IMR-90 (cell line): ENCODE measurements at places on chromosomes 4 and X.

GRCh38 chr4:8239226-8239625, 30.3 kb upstream of the HTRA3 start:
- no peaks in the 10 kb centered on the region; the same call in 1 of the 2 replicates for H3K27me3 ChIP-seq
- H3K4me1 ChIP-seq: peaks cover 5% of the 10 kb centered on the region
- no peaks in the 10 kb centered on the region for H3K36me3 ChIP-seq
- no peak for DNase-seq

DNA sequence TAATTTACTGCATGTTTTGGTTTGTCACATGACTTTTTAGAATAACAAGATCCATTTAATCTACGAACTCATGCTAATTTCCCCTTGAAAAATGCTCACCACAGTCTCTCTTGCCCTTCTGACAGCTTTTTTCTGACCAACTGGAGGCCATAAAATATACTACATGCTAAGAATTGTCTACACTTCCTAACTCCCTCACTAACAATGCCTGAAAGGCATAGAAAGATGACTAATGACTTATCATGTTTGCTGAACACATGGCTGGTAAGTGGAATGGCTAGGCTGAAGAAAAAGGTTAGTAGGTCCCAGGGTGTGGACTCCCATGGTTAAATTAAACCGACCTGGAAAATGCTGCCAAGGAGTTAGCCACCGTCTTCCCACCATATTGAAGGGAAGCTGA, 309.9 kb downstream of the SPOCK3 start:
- H3K36me3 ChIP-seq: no peaks in the 10 kb centered on the region
- DNase-seq: no peak
- H3K27me3 ChIP-seq: no peaks in the 10 kb centered on the region
- H3K27ac ChIP-seq: no peak overlapping the region
- H3K4me3 ChIP-seq: no peak overlapping the region
- H3K4me1 ChIP-seq: no peaks in the 10 kb centered on the region

- DNase-seq: peak; percentile 14
- peaks cover 10% of the 10 kb centered on the region for H3K27me3 ChIP-seq
- H3K4me1 ChIP-seq: 0 out of 2 replicates have a peak, but pooled peaks cover 1% of the 10 kb centered on the region
- H3K4me3 ChIP-seq: no peak overlapping the region
- no peak overlapping the region for H3K27ac ChIP-seq
Observed at GRCh38 chrX:39967348-39967747, 130.4 kb downstream of the BCOR start.

DNA sequence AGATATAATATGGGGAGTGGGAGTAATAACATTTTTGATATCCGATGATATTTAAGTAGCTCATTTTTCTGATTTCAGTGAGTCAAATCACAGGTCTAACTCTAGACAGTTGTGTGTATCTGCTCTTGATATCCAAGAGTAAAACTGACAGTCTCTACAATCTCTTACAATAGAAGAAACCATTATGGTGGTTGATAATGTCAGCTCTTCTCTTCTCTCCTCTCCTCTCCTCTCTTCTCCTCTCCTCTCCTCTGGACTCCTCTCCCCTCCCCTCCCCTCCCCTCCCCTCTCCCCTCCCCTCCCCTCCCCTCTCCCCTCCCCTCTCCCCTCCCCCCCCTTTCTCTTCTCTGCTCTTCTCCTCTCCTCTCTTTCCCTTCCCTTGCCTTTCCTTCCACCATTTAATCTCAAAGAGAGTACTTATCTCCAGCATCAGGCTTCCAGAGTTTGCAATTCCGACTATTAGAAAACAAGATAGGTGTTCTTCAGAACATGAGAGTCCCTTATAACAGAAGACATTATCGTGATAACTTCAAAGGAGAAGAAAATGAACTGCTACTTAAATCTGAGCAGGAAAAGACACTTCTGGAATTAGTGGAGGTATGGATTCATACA, 6.2 kb downstream of the TDO2 start:
- no peak for DNase-seq
- no peak overlapping the region for H3K4me3 ChIP-seq
- H3K27ac ChIP-seq: no peak overlapping the region
- no peaks in the 10 kb centered on the region for H3K36me3 ChIP-seq
- H3K4me1 ChIP-seq: peaks cover 2% of the 10 kb centered on the region; the same call in 1 of the 2 replicates

GRCh38 chr4:18103876-18104605, 82.5 kb upstream of the LCORL start:
- no peaks in the 10 kb centered on the region for H3K27me3 ChIP-seq
- no peak for DNase-seq
- H3K4me1 ChIP-seq: no peaks in the 10 kb centered on the region
- no peaks in the 10 kb centered on the region for H3K36me3 ChIP-seq
- no peak overlapping the region for H3K27ac ChIP-seq

- H3K4me3 ChIP-seq: no peak overlapping the region
- peak overlapping the region; percentile 66; the same call in 1 of the 2 replicates for H3K27ac ChIP-seq
- peaks cover 13% of the 10 kb centered on the region for H3K36me3 ChIP-seq
- no peaks in the 10 kb centered on the region for H3K27me3 ChIP-seq
- peak; percentile 84 for DNase-seq
- peaks cover 3% of the 10 kb centered on the region; the same call in 1 of the 2 replicates for H3K4me1 ChIP-seq
Observed at GRCh38 chrX:41148553-41148952, 63.3 kb downstream of the USP9X start.

DNA sequence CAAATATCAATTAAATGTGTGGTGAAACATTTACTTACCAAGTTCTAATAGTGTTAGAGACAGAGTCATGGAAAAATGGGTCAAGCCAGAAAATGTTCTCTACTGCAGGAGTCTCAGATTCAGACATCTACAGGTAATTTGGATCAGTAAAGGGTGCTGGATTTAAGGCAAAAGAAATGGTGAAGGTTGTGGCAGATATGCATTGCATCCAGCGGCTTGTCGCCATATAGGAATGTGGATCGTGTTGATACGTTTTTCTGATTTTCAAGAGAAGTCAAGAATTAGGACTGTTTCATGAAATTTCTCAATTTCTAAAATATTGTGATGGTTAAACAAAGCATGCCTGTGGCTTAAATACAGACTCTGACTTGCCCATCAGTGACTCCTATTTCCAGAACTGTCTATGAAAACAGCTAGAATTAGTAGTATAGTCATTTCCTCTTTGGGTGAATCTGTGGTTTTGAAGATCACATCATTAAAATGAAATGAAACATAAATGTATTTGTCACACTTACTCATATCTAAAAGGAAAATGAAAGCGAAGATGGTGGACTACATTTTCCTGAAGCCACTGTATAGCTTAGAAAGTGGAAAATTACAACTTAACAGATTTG, 110.1 kb upstream of the VEGFC start:
- no peaks in the 10 kb centered on the region for H3K36me3 ChIP-seq
- peaks cover 6% of the 10 kb centered on the region; the same call in 1 of the 2 replicates for H3K4me1 ChIP-seq
- peak overlapping the region; percentile 36; the same call in 1 of the 2 replicates for H3K4me3 ChIP-seq
- peak overlapping the region; percentile 63 for H3K27ac ChIP-seq

- no peaks in the 10 kb centered on the region for H3K4me1 ChIP-seq
- no peak overlapping the region for H3K27ac ChIP-seq
- no peak overlapping the region for H3K4me3 ChIP-seq
- peaks cover 6% of the 10 kb centered on the region for H3K27me3 ChIP-seq
Observed at GRCh38 chr4:109395694-109396093, 37.9 kb upstream of the SEC24B start.

- no peaks in the 10 kb centered on the region for H3K4me1 ChIP-seq
- H3K27ac ChIP-seq: no peak overlapping the region
- no peaks in the 10 kb centered on the region for H3K27me3 ChIP-seq
- DNase-seq: no peak
- H3K36me3 ChIP-seq: no peaks in the 10 kb centered on the region
Observed at GRCh38 chrX:32532262-32532661, 679.1 kb downstream of the DMD start.

GRCh38 chrX:25175171-25175570, 159.4 kb upstream of the ARX start:
- H3K4me3 ChIP-seq: no peak overlapping the region
- no peaks in the 10 kb centered on the region for H3K36me3 ChIP-seq
- no peak for DNase-seq
- no peaks in the 10 kb centered on the region for H3K27me3 ChIP-seq
- no peaks in the 10 kb centered on the region for H3K4me1 ChIP-seq

DNA sequence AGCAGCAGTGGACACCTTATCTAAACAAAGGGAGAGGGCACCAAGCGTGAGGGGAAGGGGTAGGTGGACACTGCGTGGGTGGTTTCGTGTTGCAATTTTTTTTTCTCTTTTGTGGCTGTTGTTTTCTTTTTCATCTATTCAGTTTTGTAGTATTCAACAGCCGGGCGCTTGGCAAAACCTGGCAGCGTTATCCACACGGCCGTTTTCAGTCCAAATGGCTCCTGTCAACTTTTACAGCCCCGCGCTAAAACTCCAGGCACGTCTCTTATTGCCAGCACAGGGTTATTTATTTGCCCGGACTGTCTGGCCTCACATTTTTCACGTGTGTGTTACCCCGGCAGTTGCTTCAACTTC, 192.2 kb downstream of the BCOR start:
- H3K27ac ChIP-seq: no peak overlapping the region
- DNase-seq: peak; percentile 19
- H3K36me3 ChIP-seq: no peaks in the 10 kb centered on the region
- H3K27me3 ChIP-seq: no peaks in the 10 kb centered on the region

GRCh38 chr4:16682975-16683374, 215.5 kb downstream of the LDB2 start:
- H3K27ac ChIP-seq: no peak overlapping the region
- peaks cover 22% of the 10 kb centered on the region for H3K4me1 ChIP-seq
- H3K36me3 ChIP-seq: no peaks in the 10 kb centered on the region

DNA sequence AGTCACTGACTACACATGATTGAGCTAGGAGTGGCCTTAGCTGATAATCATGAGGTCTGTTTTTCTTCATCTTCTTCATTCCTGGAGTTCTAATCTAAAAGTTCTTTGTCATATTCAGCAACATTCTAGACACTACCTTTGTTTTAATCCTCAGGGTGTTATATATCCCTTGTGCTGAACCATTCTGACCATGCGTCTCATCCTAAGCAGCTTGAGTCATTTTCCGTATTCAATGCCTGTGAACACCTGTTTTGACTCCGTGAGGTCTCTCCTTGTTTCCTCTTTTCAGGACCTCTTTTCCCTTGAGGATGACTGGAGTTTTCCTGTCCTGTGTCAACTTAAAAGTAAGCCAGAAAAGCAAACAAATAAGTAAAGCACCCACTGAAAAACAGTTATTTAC, 597.9 kb downstream of the GBA3 start:
- no peak overlapping the region for H3K4me3 ChIP-seq
- H3K27me3 ChIP-seq: no peaks in the 10 kb centered on the region
- no peaks in the 10 kb centered on the region for H3K36me3 ChIP-seq
- DNase-seq: no peak
- H3K4me1 ChIP-seq: no peaks in the 10 kb centered on the region

DNA sequence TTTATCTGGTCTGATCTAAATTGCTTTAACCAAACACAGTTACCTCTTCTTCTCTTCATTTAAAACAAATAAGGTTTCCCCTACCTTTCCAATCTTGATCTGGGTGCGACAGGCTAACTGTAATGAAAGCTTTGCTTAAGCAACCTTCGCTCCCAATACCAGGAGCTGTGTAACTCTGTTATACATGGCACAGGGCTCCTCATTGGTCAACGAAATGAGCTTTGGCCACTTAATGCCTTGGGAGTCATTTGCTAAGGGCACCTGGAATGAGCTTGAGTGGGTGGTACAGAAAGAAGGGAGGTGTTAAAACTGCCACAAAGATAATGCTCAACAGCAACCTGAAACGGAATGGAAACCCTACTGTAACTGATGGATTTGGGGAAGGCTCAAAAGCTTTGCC, 140.5 kb downstream of the CHRNA9 start:
- DNase-seq: no peak
- no peaks in the 10 kb centered on the region for H3K36me3 ChIP-seq
- no peak overlapping the region for H3K4me3 ChIP-seq
- no peaks in the 10 kb centered on the region for H3K27me3 ChIP-seq
- H3K27ac ChIP-seq: no peak overlapping the region

- H3K27ac ChIP-seq: no peak overlapping the region
- H3K4me3 ChIP-seq: no peak overlapping the region
- no peaks in the 10 kb centered on the region for H3K36me3 ChIP-seq
- H3K27me3 ChIP-seq: no peaks in the 10 kb centered on the region
- DNase-seq: peak; percentile 77
- no peaks in the 10 kb centered on the region for H3K4me1 ChIP-seq
Observed at GRCh38 chr4:28557755-28558154, 1697.1 kb downstream of the STIM2 start.

GRCh38 chr4:164876700-164877324, at the start of gene APELA:
Gene APELA (plus strand): TSS chr4:164877178. CDS start chr4:164877332, 154 bp downstream.
- no peaks in the 10 kb centered on the region for H3K36me3 ChIP-seq
- no peak within 1 kb of the TSS for H3K27ac ChIP-seq
- no peak within 1 kb of the TSS for H3K4me3 ChIP-seq
- no peak for DNase-seq
